GM13977 (cell line): ENCODE measurements at places on chromosomes 7 and 10.
A peak's percentile ranks its signal among the peaks of the same experiment; 100 is the strongest.

- DNase-seq, result peak; percentile 57
Measured at GRCh38 chr7:149719912-149720335, 53.5 kb downstream of the ZNF467 start.

- DNase-seq, result no peak
Measured at GRCh38 chr7:120877701-120878100, 19.8 kb upstream of the TSPAN12 start.

- peak; percentile 65 for DNase-seq
Measured at GRCh38 chr10:6148251-6148701, 54.5 kb upstream of the PFKFB3 start.

GRCh38 chr10:61330669-61331068 is 122.5 kb downstream of the TMEM26 start:
- DNase-seq, result no peak

DNA sequence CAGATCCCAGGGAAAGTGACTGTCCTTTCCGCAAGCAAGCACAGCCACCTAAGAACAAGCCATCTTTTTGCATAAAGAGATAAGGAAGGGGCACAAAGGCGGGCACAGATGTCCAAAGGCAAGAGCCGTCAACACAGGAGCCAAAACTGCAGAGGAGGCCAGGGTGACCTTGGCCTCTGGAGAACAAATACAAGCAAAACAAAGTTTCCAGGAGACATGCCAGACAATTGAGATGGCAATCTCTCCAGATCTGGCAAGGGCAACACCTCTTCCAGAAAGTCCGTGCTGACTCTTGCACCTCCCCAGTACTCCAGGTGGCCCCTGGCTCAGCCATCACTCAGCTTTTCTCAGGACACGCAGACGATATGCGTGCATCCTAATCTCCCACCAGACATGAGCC is 58.2 kb downstream of the TEX36 start:
- no peak for DNase-seq

DNA sequence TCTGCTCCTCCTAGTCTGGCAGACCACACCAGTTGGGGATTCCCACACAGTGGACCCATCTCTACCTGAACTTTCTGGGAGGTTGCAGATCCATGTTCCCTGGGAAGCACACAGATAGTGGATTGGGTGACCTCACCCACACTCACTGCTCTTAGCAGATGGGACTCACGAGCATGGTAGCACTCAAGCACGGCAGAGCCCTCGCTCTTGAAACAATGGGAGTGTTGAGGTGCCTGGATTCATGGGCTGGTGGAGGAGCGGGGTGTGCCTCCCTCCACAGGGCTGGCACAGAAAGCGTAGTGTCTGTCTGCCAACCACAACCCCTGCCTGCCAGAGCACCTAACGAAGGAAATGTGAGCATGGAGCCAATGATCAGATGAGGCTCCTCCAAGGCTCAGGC is 568.0 kb downstream of the POM121L12 start:
- DNase-seq, result no peak

GRCh38 chr7:124033095-124033806 is 384 bp upstream of the TMEM229A start:
- peak; percentile 19 for DNase-seq

DNA sequence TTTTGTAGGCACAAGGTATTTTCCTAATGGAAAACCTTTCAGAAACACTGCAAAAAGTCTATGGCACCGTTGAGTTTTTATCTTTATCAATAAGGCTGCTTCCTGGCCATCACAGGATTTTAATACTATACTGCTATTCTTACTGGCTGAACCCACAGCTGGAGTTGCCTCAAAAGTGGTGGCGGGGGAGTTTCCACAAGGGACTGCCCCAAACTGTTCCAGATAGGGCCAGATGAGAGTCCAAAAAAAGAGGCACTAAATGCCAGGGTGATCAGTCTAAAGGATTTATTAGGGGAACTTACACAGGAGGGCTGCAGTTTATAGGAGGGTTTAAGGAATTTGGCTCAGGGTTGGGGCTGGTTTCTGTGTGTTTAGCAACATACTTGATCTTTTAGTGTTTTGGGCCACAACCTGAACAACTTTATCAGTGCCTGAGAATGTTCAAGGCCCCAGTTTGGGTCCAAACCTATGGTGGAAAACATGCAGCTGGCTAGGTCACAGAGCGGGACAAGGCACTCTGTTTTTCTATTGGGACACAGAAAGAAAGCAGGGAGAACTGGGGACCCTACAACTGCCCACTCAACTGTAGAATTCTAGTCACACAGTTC is 41.4 kb downstream of the STAM start:
- peak; percentile 24 for DNase-seq

DNA sequence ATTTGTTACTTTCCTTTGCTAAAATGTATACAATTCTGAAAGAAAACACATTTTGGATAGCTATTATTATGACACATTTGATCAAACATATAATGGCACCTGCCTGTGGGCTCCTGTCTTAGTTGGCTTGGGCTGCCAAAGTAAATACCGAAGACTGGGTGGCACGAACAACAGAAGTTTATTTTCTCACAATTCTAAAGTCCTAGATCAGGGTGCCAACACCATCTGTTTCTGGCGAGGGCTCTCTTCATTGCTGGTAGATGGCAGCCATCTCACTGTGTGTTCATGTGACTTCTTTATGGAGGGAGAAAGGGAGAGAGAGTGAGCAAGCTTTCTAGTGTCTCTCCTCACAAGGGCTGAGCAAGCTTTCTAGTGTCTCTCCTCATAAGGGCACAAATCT is 195.8 kb upstream of the FAM3C start:
- no peak for DNase-seq

DNA sequence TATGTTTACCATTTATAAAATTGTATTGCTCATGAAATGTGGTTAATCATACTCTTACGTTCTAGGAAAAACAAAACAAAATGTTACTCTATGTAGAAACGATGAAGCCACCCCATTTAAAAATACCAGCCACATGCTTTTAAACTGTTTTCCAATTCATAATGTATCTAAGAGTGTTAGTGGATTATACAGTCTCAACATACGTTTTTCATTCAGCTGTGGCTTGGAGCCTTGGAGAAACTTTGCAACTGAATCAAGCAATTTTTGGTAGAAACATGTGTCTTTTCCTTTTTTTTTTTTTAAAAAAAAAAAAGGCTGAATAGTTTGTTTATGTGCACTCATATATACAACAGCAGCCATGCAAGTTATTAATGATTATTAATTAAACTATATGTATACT is 378.0 kb upstream of the SEMA3D start:
- no peak for DNase-seq

- no peak for DNase-seq
Measured at GRCh38 chr7:36667007-36667745, 57.1 kb downstream of the AOAH start.

DNA sequence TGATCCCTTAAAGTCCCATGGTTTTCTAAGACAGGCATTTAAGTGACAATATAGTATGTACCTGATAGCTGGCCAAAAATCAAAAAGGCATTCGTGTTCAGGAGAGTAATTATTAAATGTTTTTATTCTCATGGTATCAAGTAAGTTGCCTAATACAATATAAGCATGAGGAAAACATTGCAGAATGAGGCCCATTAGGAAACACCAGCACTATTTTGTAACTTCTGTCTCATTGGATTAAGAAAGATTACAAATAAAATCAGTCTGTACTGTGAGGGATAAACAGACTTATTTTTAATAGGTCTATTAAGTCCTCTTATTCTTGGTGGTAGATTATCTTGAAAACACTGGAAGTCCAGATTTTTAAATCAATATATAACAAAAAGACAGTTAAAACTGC is 110.1 kb downstream of the SNX13 start:
- DNase-seq, result no peak

GRCh38 chr7:128458956-128459355 is 3.3 kb downstream of the HILPDA start:
- no peak for DNase-seq

DNA sequence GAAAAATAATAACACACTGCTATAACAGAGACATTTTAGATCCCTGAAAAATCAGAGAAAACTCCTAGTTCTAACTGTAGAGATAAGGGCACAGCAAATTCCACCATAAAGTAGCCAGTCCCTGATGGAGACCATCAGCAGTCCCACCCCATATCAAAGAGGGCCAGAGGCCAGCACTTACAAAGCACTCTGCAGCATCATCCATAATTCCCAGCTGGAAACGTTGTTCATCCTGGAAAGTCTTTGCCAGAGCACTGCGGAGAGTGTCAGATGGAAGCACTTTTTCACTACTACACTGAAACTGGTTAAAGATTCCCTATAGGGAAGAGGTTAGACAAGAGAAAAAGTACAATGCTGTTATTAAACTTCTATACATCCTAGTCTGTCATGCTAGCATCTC is 45.8 kb downstream of the USP54 start:
- no peak for DNase-seq

DNA sequence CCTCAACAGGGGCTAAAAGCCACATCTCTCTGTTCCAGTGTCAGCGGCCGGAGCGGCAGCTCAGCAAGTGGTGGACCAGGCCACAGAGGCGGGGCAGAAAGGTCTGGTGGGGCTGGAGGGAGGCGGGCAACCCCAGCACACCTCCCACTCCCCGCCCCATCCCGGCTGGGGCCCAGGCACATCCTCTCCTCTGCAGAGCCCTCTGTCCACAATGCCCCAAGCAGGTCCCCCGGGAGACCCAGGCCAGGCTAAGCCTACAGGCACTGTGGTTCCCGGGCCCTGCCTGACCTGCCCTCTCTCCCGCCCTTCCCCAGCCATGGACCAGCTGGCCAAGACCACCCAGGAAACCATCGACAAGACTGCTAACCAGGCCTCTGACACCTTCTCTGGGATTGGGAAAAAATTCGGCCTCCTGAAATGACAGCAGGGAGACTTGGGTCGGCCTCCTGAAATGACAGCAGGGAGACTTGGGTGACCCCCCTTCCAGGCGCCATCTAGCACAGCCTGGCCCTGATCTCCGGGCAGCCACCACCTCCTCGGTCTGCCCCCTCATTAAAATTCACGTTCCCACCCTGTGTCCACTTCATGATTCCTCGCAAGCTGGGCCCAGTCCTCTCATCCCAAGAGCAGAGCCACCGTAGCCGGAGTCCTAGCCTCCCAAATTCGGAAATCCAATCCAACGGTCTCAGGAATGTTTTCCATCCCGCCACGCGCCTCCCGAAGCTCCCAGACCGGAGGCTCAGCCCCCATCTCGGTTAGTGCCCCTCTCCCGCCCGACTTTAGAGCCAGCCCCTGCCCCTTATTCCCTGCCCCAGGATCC is 2.1 kb downstream of the ADIRF start:
- peak; percentile 39 for DNase-seq

GRCh38 chr10:101690461-101690860 is 4.5 kb downstream of the FBXW4 start:
- no peak for DNase-seq

- no peak for DNase-seq
Measured at GRCh38 chr7:1843271-1843861, 173.3 kb downstream of the ELFN1 start.

GRCh38 chr10:128908099-128908498 is 558.9 kb upstream of the MGMT start:
- DNase-seq, result no peak

DNA sequence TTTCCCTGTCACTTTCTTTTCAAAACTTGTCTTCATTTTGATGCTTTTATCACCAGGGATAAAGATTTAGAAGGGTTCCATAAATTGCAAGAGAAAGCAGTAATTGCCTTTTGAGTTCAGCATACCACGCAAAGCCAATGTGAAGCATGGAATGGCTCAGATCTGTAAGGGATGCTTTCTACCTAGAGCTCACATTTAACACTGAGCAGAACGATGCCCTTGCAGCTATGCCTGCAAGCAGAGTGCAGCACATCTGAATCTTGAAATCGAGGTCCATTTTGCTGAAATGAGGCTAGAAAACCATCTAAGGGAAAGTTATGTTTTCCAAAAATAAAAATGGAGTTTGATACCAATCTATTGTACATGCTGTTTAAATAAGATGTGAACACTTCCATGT is 171.2 kb upstream of the CELF2 start:
- DNase-seq, result no peak

DNA sequence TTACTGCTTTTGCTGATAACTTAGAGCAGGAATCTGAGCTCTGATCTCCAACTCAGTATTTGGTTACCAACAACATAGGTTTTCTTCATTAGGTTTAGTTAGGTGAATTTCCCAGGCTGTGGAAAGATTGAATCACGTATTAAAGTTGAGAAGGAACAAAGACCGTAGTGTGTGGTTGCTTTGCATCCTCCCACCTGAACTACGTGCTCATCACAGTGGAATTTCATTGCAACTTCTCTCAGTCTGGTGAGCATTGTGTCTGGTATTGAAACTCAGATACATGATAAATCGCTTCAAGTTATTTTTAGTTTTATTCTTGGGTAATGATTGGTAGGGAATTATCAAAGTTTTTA is 139.4 kb upstream of the AKR1E2 start:
- no peak for DNase-seq

GRCh38 chr7:2734084-2734686 is 46.2 kb downstream of the AMZ1 start:
- DNase-seq, result no peak

GRCh38 chr10:5888843-5889623 is 660 bp downstream of the ANKRD16 start:
- DNase-seq, result peak; percentile 64

- DNase-seq, result peak; percentile 51
Measured at GRCh38 chr10:110214371-110214826, 7.0 kb downstream of the MXI1 start.

DNA sequence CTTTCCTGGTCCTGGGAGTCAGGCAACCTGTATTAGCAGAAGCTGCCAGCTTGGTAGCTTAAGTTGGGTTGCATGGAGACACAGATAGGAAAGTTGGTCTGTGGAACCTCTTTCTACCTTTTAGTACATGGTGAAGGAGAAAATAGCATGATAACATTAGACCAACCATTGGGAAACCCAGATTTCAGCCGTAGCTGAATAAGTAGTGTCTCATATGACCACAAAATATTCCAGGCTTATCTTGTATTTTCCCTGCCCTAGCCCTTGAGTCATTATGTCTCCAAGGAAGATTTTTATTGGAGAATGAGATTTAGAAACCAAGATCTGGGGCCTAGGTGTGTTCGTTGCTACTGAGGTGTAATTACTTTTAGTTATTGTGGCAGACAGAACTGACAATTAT is 67.2 kb downstream of the CCSER2 start:
- no peak for DNase-seq

GRCh38 chr10:21746118-21746517 is 212.1 kb downstream of the MLLT10 start:
- DNase-seq, result no peak

GRCh38 chr7:108529341-108529740 is 3.4 kb upstream of the PNPLA8 start:
- no peak for DNase-seq

GRCh38 chr10:9605231-9605630 is 1412.4 kb upstream of the CELF2 start:
- DNase-seq, result no peak

DNA sequence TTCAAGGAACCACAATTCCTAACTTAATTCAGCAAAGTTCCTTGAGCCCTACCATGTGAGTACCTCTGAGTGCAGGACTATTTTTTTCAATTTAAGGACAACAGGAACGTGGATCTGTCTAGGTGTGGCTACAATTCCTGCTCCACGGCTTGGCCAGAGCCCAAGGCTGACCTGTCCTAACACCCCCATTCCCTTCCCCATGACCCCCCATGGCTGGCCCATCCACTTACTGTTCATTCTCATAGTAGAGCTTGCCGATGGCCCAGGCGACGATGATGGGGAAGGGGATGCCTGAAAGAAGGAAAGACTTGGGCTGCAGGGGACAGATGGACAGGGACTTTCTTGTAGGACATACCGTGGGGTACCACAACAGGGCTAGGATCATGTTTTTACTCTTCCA is 20.3 kb downstream of the CRHR2 start:
- no peak for DNase-seq
